Forelimb muscle (tissue), 1 donor: ENCODE measurements at places on chromosomes 1 and 21.
A peak's percentile ranks its signal among the peaks of the same experiment; 100 is the strongest.

DNA sequence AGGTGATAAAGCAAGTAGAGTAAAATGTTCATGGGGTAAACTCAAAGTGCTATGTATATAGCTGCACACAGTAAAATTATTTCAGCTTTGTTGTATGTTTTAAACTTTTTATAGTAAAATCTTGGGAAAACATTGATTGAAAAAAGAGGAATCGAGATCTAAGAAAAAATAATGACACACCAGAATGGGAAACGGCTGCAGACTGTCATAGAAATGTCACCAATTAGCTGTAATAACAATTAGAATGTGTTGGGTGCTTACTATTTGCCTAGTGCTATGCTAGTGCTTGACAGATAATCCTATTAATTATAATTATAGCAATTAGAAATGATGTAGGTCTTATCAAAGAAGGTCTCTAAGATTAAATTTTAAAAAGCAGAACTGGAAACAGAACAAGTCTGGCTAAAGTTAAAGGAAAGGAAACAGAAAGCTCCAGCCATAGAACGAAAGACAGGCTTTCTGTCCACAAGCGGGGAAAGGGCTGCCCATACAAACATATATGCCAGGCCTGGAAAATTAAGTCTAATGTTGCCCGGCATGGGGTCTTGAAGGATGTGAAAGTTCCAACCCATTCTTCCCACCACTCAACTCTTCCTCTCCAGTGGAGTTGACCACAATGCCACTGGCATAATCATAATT is 5.0 kb downstream of the PCNX2 start:
- DNase-seq, result no peak

DNA sequence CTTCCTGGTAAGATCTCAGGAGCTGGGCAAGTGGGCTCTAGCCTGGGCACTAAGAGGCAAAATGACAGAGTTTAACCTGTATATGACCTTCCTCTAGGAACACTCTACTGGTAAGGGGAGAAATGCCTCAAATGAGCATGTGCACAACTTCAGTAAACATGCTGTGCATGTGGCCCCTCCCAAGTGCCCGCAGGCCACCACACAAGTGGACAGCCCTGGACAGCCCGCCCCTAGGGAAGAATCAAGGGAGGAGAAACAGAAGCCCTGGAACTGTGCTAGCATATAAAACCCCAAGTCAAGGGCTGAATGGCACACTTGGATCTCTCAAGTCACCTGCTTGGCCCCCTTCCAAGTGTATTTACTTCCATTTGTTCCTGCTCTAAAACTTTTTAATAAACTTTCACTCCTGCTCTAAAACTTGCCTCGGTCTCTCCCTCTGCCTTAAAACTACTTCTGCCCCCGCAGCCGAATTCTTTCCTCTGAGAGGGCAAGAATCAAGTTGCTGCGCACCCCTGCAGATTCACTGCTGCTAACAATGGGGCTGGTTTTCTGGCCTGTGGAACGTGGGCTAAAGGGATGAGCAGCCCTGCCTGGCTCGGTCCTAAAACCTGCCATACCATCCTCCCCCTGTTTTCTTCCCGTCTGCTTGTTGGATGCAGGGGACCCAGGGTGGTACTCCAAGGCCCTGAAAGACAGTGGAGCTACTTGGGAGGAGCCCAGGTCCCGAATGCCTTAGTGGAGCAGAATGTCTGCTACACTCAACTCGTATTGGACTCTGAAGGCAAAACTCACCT is 93.5 kb downstream of the IER5 start:
- no peak for DNase-seq

DNA sequence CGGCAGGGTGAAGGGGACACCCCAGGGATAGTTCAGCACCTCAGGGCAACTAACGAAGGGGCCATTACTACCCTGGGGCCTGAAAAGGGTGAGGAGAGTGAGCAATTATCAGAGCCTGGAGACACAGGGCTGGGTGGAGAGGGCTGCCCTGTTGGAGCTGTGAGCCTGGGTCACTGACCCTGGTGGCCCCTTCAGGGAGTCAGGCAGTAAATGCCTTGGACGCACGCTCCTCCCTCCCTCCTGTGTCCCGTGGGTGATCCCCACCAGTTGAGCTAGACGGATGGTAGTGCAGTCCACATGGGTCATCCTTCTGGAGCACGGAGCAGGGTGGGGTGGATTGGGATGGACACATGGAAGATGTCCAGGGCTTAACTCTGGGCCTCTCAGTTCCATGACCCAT is 305.3 kb downstream of the PTPRU start:
- no peak for DNase-seq

- DNase-seq, result no peak
These were observed 131.8 kb downstream of the MIS18A start for GRCh38 chr21:32147041-32147440.

GRCh38 chr1:88043834-88044233 is 640.2 kb upstream of the PKN2 start:
- DNase-seq, result no peak

DNA sequence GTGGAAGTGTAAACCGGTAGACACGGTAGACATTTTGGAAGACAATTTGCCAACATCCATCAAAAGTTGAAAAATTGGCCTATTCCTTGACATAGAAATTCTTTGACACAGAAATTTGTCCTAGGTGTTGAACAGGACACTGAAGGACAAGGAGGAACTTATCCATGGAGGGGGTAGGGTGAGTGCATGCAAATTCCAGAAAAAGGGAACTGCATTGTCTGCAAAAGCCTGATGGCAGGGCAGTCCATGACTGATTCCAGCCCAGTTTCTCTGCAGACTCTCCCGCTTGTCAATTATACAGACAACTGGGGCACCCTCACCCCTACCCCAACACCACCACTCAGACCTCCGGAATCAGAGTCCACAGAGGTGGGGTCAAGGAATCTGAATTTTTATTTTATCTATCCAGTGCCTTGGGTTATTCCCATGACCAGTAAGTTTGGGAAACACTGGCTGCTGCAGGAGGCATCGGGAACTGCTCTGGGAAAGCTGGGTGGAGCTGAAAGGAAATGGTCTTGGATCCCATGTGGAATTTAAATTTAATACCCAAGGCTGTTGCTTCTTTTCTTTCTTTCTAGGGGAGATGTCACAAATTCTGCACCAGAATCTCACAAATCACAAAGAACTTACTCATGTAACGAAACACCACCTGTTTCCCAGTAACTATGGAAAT is 103.3 kb upstream of the SLC45A1 start:
- no peak for DNase-seq

DNA sequence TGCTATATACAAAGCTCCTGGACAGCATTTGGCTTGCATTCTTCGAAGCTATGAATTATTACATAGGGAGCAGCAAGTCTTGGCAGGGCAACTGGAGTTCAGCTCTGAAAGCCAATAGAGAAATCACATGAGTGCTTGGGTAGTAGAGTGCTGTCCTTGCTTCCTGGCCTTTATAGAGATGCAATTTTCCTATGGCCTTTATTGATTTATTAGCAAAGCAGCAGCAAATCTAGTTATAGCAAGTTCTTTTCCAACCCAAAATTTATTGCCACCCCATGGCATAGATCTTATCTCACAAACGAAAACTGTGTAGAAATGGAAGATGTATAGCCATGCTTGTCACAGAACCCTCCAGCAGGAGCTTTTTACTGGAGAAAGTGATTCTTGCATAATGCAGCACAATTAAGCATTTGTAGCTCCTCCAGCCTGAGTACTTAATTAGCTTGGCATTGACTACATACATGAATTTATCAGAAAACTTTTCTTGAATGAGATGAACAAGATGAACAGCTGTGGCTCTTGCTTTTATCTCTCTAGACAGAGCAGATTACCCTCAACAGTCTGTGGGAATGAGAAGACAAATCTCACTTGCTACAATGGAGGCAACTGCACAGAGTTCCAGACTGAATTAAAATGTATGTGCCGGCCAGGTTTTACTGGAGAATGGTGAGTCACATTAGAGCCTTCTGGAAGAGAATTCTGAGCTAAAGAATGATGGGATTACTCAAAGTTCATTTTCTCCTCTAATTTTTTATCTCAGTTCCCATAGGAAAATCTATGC is 170.1 kb downstream of the CRB1 start:
- DNase-seq, result no peak

DNA sequence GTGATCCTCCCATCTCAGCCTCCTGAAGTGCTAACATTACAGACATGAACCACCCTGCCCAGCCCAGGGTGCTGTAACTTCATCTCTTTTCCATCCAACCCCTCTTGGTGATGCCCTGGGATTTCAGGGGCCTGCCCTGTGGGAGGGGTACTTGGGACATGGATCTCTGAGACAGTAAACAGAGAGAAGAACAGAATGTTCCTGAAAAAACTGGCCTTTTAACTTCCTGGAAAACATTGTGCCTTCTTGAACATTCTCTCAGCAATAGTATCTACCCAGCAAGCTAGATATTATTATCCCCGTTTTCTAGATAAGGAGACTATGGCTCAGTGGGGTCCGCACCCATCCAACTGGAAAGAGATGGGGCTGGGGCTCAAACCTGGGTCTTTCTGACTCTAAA is 57.0 kb downstream of the VWA5B1 start:
- no peak for DNase-seq

GRCh38 chr1:180230791-180231505 is 884 bp downstream of the LHX4 start:
- DNase-seq, result no peak

GRCh38 chr1:38800720-38801671 is 58.6 kb downstream of the RRAGC start:
- DNase-seq, result no peak

- no peak for DNase-seq
These were observed 1.7 kb downstream of the NASP start for GRCh38 chr1:45585496-45586075.

DNA sequence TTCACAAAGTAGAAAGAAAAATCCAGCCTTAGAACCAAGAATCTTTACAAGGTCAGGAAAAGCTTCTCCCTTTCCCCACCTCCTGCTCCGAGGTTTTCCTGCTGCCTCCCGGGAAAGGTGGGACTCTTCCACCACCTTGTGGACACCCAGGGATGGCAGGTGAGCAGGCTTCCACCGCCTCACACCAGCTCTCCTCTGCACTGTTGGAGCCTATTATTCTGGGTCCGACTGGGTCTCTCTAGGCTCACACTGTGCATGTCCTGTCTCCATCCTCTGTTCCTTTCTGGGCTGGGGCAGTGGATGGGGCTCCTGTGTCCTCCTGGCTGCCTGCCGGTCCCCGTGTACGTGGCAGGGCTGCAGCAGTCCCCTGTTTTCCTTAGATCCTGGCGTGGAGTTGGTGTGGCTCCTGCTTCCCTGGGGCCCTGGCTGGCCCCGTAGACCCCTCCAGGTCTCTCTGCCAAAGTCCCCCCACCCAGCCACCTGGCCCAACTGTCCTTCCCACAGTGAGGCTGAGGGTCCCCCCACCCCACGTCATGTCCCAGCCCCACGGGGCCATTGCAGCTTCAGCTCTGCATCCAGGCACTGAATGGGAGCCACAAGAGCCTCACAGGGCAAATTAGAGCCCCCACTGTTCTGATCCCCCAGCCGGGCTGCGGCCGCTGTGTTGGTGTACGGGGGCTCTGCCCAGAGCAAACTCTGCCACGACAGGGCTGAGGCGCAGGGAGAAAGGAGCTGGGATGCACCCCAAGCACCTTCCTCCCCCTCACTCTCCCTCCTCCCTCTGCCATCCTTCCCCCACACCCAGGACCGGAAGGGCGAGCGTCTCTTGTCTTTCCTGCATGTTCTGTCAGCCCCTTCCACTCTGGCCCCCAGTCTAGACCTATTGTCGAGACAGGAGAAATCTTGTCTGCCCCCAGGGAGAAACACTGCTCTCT is 3.3 kb upstream of the SLC45A1 start:
- DNase-seq, result peak; percentile 45

DNA sequence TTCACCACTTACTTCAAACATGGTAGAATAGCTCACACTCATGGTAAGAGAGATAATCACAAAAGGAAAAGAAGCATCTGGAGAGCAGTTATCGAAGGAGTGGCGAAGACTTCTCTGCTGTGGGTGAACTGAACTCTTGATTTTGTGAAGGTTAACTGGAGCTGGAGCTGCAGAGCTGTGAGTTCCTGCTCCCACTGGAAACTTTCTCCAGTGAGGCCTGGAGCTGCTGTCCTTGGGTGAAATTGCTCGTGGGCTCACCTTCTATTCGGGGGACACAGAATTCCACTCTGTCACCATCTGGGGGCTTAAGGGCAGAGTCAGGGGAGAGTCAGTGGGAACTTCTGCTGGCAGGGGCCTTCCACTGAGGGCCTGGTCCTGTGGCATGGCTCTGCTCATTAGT is 45.9 kb downstream of the MAB21L3 start:
- no peak for DNase-seq

DNA sequence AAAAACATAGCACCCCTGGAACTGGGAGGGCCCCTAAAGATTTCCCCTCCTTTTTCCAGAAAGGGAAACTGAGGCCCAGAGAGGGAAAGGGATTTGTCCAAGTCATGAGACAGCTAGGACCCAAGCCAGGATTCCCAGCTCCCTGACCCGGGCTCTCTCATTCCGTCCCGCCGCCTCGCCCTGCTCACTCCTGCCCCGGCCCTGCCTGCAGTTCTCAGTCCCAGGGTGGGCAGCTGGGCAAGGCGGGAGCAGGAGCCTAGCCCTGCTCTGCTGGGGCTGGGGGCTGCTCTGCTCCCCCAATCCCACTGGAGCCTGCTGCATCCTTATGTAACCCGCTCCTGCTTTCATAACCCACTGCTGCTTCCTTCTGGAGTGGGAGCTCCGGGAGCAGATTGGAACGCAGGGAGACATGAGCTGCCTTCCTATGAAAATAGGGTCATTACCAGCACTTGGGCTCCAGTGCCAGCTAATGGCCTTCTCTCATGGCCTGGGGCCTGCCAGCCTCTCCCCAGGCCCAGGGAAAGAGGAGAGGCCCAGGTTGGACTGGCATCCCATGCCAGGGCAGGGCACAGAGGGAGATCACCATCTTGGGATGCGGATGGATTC is 84.5 kb downstream of the CAMK2N1 start:
- DNase-seq, result no peak

DNA sequence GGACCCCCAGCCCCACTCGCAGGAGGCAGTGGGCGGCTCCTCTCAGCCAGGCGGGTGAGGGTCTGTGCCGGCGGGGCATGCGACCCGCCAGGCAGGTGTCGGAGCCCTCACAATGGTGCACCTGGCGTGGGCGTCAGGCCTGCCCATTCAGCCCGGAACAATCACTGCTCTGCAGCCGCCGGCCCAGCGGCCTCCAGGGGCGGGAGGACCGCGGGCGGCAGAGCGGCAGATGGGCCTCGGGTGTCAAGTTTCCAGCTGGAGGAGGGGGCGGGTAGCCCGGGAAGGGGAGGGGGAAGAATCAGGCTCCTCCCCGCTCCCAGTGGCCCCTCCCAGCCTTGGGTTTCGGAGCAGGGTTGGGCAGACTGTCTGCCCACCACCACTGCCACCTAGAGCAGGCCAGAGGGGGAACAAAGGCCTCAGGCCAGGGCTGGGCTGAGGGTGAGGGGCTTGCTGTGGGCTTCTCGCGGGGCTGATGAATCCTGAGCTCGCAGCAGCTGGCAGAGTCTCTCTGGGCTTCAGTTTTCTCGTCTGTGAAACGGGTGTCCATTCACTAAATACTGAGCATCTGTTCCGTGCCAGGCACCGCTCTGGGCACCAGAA is 39.5 kb upstream of the CASZ1 start:
- DNase-seq, result no peak

GRCh38 chr1:214717351-214717750 is 114.4 kb downstream of the CENPF start:
- no peak for DNase-seq
